ENCODE measurements at places on chromosomes 16 and 17.

GRCh38 chr17:29243792-29244191 is 2.9 kb upstream of the CRYBA1 start:
- peak; percentile 47 for DNase-seq

- no peak for DNase-seq
These were observed 19.0 kb downstream of the EEF2K start for GRCh38 chr16:22225060-22225459.

- no peak for DNase-seq
These were observed 98.6 kb downstream of the GNAO1 start for GRCh38 chr16:56289862-56290261.

DNA sequence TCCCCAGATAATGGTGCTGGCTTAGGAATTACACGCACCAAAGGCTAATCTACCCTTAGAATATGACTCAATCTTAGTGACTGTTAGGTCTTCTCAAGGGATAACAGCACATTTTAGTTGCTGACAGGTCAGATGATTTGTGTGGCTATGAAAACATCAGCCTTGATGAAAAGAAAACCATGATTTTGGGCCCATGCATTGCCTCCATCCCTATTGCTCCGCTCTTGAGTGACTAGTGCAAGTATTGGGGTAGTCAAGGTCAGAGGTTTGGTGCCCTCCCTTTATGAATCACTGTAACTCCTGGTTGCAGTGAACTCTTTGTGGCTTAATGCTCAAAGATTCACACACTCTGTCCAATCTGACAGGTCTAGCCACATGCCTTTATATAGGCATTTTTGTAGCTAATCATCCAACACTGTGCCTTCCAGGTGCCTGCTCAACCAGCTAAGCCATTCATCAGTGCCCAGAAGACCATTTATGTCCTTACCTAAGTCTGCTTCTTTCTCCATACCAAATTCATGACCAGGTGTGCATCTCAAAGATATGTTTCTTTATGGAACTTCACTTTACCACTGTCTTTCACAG is 251.6 kb downstream of the KCNJ2 start:
- no peak for DNase-seq

- DNase-seq = peak; percentile 50
These were observed 415.1 kb downstream of the NPIPA8 start for GRCh38 chr16:17921357-17921978.

DNA sequence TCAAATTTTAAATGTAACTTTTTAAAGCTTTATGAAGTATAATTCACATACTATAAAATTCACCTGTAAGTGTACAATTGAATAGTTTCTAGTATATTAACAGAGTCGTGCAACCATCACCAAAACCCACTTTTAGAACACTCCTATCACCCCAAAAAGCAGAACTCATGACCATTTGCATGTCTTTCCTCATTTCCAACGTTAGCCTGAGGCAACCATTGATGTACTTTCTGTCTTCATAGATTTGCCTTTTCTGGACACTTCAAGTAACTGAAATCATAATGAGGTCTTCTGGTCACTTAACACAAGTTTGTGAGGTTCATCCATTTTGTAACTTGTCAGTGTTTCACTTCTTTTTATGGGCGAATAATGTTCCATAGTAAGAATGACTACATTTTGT is 33.2 kb downstream of the METTL16 start:
- DNase-seq = no peak

GRCh38 chr16:20791923-20792612 is 14.2 kb downstream of the ERI2 start:
- DNase-seq = no peak

DNA sequence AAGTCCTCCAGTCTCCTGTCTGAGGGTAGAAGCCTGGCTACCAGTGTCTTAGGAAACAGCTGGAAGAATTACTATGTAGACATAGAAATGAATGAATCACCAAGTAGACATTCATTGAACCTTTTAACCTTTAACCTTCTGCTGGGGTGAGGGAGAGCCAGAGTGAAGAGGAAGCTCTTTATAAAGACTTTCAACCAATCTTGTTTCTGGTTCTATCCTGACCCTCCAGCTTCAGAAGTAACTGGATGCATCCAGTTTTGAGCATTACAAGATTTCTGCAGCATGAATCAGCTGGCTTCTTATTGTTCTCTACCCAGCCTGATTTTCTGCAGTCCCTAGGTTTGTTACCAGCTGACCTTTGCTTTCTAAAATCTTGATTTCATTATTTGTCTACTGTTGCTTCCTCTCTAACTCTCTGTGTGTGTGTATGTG is 8.5 kb downstream of the TEKT1 start:
- no peak for DNase-seq

GRCh38 chr16:71540-72401 is 660 bp downstream of the RHBDF1 start:
- DNase-seq = peak; percentile 73

DNA sequence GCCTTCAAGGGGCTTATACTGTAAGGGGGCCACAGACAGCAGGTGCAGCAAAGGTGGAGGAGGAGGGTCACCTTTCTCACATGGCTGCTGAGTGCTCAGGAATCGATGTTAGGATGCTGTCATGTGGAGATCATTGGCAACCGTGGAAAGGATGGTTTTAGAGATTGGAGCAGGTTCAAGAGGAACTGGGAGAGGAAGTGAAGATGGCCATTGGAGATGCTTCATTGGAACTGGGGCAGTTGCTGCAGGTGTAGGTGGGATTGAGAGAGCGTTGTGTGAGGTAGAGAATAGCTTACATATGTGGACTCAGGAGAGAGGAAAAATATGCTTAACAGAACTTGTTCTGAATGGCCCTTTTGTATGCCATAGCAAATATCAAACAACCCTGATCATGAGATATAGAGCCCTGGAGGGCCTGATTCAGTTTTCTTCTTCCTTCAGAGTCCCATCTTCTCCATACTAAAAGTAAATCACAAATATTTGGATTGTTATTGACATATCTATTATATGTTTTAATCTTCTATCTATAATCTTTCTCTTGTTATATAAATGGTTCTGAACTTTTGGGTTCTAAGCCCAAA is 40.8 kb downstream of the LDHD start:
- DNase-seq = no peak

- no peak for DNase-seq
These were observed 47.2 kb downstream of the SCNN1G start for GRCh38 chr16:23229714-23230113.

DNA sequence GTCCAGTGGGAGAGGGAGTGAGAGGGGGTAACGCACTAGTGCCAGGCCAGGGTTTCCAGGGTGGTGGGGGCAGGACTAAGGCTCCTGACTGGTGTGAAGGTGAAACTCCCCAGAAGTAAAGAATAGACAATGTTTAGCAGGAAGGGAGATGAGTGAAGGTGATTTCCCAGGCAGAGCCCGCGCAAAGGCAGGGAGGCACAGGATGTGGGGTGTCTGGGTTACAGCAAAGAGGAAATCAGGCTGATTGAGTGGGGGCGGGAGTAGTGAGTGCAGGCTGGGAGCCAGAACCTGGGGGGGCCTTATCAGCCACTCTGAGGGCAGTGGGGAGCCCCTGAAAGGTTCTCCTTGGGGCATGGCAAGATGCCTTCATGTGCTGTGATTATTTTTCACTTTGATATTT is 167.5 kb downstream of the UTP18 start:
- no peak for DNase-seq

GRCh38 chr17:59892251-59892923 is 356 bp downstream of the TUBD1 start:
- DNase-seq = no peak

DNA sequence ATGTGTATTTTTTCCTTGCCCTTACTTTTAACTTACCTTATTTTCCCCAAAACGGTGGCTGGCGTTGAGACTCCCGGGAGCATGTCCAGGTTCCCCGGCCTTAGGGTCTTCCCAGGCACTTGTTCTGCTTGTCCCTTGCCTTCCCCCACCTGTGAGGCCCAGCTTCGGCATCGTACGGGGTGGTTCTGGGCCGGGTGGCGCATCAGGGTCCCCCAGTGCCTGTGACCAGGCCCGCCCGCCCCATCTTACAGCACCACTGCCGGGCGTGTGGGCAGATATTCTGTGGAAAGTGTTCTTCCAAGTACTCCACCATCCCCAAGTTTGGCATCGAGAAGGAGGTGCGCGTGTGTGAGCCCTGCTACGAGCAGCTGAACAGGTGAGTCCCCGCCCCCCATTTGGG is 7.4 kb downstream of the HGS start:
- no peak for DNase-seq

DNA sequence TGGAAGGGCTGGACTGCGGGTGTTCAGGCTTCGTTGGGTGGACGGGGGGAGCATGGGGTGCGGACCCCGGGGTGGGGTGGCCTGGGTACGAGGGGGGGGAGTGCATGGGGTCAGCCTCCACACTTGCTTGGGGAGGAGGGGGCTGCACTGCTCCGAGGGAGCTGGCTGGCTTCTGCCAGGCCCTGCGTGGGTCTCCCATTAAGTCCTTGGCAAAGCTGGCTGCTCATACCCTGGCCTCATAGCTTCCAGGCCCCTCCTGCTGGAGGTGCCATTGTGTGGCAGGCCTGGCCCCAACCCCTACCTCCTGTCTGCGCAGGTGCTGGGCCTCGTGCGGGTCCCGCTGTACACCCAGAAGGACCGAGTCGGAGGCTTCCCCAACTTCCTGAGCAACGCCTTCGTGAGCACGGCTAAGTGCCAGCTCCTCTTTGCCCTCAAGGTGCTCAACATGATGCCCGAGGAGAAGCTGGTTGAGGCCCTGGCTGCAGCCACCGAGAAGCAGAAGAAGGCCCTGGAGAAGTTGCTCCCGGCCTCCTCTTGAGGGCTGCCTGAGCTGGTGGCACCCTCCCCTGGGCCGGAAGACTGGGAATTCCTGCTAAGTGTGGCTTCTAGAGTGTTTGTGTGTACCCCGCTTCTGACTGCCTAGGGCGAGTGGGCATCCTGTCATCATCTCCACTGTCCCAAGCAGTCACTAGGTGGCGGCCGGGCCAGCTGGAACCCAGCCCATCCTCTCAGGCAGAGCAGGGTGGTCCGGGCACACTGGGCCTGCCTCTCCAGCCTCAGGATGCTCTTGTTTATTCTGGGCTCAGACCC is 1.5 kb downstream of the NUDT16L1 start:
- peak; percentile 29 for DNase-seq

DNA sequence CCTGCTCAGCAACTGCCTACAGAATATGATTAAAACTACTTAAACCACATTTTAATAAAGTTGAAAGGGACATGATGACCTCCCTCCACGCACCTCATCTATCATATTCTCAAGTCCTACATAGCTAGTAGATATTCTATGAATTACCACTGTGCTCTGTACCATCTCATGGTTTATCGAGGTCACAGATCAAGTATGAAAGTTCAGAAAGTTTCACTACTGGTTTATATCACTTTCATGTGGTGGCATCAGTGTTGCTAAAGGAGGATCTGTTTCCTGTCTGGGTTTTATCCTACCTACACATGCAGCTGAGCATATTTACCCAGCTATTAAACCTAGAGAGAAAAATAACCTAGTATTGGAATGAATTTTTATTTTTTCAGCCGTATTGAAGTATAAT is 214.9 kb upstream of the MON1B start:
- no peak for DNase-seq

DNA sequence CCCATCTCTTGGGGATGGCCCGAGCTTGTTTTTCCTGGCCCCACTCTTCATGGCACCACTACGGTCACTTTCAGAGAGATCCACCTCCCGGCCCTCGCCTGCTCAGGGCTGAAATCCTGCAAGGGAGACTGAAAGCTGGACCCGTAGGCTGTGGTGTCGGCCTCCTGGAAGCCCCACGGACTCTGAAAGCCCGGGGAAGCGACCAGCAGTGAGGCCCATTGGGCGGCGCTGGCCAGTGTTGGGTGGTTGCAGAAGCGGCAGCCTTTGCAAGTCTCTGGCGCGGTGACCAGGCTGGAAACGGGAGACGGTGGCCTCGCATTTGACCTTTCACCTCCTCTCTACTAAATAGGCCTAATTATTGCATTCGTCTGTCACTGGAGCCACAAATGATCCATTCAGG is 186.0 kb upstream of the FOXF1 start:
- DNase-seq = no peak

DNA sequence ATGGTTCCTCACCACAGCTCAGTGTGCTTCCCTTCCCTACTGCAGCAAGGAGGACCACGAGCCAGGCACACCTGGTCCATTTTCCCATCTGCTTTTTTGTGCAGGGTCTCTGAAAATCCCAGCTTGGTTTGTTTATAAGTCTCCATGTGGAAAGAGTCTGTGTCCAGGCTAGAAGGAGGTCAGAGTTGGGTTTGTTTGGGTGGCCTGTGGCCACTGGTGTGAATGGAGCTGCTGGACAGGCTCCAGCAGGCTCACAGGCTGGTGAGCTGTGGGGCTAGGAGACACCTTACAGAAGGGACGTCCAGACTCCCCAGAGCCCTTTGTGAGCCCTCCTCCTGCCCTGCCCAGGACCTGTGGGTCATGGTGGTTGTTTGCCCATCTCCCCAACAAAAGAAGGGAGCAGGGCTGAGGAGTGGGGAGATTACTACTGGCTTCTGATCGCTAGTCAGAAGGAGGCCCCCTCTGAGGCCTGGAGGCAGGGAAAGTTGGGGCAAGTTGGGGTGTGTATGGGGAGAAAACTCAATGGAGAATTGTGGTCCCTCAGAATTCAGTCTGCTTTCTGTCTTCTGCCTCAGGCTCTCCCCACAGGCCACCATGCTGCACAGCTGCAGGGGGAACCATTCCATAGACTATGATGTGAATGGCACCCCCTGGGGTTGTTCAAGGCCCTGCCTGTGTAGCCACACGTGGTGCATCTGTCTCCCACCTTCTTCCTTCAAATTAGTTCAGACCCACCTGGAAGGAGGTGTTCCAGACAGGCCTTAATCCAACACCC is 4.1 kb downstream of the RARA start:
- no peak for DNase-seq

GRCh38 chr16:80887062-80887461 is 82.7 kb upstream of the CDYL2 start:
- DNase-seq = no peak

GRCh38 chr17:80603396-80603795 is 58.8 kb downstream of the RPTOR start:
- no peak for DNase-seq

- no peak for DNase-seq
These were observed 75.0 kb upstream of the WSB1 start for GRCh38 chr17:27218719-27219488.

- DNase-seq = peak; percentile 98
These were observed 123.0 kb downstream of the GOSR1 start for GRCh38 chr17:30600060-30600829.

GRCh38 chr17:74843352-74843627 is 16.4 kb downstream of the GRIN2C start:
- no peak for DNase-seq

- no peak for DNase-seq
These were observed 802.5 kb upstream of the EEF2KMT start for GRCh38 chr16:5900046-5900445.

DNA sequence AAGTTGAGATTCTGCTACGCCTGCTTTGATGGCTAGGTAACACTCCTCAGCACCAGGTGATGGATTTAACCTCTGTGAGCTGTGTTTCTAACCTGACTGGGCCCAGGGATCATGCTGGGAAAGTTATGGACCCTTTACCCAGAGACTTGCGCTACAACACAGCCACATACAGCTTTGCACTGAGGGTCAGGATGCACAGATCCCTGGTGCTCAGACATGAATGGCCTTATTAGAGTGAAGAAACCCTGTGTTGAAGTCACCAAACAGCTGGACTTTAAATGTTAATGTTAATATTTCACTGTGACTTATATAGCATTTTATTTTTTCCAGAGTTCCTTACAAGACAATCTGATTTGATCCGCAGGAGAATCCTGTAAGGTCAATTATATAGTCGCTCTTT is 114.3 kb downstream of the MSI2 start:
- no peak for DNase-seq

GRCh38 chr17:35094902-35095301 is 24.8 kb downstream of the RAD51D start:
- no peak for DNase-seq

GRCh38 chr16:85350973-85351372 is 238.7 kb upstream of the CIBAR2 start:
- no peak for DNase-seq

All from NCI-H526 (cell line).